ENCODE measurements at places on chromosomes 5 and 9.

DNA sequence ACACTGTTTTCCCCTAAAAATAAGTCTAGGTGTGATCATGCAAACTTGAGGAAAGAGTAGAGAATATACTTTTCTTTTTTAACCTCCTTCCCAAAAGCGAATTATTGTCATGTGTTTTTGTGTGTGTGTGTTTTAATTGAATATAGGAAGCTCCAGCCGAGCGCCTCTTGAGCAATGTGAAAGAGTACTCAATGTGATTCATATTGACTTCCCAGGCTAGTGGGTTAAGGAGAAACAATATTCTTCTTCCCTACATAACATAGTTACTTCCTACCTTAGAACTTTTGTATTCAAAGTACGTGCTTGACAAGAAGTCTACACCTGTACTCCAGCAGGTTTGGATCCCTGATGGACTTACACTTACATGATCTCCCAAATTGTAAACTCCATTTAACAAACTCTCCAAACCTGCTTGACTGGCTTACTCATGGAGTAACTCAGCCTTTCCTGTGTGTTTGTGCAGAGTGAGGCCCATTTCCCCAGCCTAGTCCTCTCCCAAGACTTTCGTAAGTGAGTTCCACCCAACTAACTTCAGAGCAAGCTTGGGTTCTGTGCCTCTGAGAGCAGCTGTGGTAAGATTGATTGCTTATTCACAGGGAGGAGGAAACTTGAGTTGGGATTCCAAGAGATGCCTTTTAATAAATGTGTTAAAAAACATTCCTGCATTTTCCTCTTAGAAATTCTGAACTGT is 9.3 kb downstream of the SLC28A3 start:
- no peak for DNase-seq

DNA sequence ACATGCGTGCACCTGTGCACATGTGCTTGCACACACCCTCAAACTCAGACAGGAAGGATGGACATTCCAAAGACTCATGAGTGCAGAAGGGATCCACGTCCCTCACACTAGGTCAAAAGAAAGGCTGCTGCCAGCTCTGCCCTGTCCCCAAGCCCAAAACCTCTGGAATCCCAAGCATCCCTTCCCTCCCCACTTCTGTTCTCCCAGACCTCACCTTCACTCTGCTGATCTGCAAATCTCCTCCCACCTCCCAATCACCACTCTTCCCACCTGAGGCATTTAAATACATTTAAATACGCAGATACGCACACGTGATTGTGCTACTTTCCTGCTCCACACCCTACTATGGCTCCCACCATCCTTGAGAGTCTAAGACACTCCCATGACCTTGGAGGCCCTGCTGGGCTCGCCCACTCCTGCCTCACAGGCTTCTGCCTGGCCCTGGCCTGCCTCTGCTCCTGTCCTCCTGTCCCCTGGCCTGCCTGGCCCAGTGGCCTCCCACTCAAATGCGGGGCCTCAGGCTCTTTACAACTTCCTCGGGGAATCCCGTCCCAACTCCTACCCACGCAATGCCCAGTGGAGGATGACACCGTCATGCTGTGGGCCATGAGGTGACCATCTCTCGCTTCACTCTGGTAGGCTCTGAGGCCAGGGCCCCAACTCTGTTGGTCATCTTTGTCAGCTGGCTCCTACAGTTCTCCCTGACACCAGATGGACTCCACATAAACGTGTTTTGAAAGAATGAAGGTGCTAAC is 478.4 kb upstream of the DAP start:
- DNase-seq = no peak

- no peak for DNase-seq
These were observed 1.0 kb upstream of the RASGRF2 start for GRCh38 chr5:80959138-80959537.

- DNase-seq = no peak
These were observed 782 bp upstream of the CDC20B start for GRCh38 chr5:55173687-55174230.

- no peak for DNase-seq
These were observed 158.9 kb upstream of the FREM1 start for GRCh38 chr9:15069106-15069505.

DNA sequence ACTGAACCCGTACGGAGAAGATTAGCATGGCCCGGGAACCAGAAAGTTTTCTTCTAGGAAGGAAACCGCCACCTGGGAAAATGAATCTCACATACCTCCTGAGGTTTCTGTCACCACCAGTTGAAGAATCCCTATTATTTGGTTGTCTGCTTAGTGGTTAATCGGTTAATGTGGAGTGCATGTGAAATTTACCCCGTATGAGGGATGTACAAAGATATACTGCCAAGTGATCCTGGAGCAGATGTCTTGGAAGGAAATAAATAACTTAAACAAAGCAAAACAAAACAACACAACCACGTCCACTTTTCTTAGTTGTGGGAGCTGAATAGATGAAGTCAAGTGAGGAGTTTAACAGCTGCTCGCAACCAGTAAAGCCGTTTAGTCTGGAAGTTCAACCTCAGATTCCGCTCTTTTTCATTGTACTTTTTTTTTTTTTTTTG is 3.8 kb downstream of the DMRT2 start:
- no peak for DNase-seq

DNA sequence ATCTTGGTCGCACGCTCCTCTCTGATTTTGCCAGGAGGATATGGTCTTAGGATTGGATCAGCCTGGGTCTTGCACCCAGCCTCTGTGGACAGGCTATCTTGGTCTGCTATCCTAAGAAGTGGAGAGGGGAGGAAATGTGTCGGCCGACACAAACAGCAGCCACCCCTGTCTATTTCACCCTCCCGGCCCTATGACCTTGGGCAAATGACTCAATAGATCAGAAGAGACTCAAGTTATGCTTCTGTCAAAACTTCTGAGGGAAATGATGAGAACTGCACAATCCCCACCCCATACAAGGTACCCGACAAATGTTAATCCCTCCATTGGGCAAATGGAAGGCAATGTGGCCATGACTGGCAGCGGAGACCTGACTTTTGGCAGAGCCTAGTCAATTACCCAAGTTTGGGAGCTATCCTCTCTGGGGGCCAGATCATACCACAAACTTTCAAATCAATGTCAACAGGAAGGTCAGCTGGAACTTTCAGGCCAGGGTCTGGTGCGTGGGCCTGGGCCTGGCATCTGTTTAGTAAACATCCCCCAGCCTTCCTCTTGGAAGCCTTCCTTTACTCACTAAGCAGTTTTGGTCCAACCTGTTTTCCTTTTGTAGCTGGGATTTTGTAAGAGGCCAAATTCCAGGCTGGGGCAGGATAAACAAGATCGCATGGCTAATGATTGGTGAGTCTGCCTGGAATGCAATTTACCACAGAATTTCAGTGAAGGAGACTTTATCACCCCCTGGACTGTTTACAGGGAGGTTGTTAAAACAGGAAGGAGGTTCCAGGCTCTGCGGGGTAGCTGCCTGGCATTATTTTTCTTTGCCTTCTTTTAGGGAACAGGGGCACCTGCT is 64.2 kb upstream of the CPEB4 start:
- DNase-seq = no peak

- DNase-seq = no peak
These were observed 63.5 kb downstream of the GPR21 start for GRCh38 chr9:123096987-123097386.

- no peak for DNase-seq
These were observed 493.7 kb downstream of the ENC1 start for GRCh38 chr5:74146796-74147195.
